Putamen (tissue), 1 donor: ENCODE measurements at places on chromosomes 5 and 9.

GRCh38 chr5:2634399-2635176 lies 116.9 kb downstream of the IRX2 start:
- DNase-seq = no peak

DNA sequence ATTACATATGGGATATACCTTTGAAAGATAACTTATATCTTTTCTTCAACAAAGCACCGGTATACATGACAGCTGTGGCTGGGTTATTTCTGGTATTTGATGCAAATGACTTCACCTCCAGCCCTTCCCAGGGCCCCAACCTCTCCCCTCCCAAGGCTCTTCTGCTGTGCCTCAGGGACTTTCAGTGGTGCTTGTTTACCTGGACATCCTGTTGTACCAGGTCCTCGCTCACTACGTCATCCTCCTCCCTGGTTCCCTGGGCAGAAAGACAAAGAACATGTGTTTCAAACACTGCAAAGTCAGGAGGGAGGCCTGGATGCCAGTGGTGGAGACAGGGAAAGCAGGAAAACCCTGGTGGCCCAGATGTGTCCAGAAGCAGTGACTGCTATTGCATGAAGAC lies 23.4 kb downstream of the ANXA6 start:
- no peak for DNase-seq

GRCh38 chr5:60161340-60161934 lies 267.9 kb upstream of the PDE4D start:
- DNase-seq = no peak

- DNase-seq = no peak
Observed at GRCh38 chr5:109803854-109804253, 114.1 kb downstream of the MAN2A1 start.

- peak; percentile 2 for DNase-seq
Observed at GRCh38 chr5:63211448-63212132, 633.0 kb downstream of the LRRC70 start.

- DNase-seq = no peak
Observed at GRCh38 chr5:73018892-73019291, 63.1 kb downstream of the FCHO2 start.

DNA sequence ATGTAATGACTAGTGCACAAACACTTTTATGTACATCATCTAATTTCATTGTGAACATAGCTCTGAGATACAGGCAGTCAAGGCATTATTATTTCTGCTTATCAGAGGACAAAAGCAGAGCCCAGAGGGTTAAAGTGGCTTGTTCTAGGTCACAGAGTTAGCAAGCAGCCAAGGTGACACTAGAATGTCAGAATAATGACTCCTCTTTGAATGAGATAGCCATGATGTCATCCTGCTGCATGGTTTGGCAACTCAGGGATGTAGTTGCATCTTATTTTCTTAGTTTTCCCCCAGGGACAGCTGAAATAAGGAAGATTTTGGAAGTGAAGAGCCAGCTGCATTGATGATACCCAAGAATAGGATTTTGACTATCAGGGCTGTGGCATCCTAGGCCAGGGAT lies 54.4 kb downstream of the KCNV2 start:
- DNase-seq = no peak

GRCh38 chr9:14471041-14471440 lies 157.1 kb upstream of the NFIB start:
- no peak for DNase-seq

DNA sequence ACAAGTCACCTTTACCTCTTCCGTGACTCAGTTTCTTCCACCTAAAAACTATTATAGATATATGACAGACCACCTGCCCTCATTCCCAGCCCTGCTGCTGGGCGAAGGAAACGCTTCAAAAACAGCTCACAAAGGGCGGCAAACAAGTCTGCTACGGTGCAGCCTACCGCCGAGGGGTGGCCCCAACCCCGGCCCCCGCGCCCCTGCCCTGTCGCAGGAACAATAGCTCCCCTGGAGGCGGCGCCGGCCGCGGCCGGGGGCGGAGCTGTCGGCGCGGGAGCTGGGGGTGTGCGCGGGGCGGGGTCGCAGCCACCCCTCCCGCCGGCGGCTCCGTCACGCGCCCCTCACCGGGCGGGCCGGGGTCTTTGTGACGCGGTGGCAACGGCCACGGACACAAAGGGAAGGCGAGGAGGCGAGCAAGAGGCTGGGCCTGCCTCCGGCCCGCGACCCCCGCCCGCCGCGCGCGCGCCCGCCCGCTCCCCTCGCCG lies at the start of gene TMEFF1:
TMEFF1 (plus strand) TSS at position 362 of the 488 bp plus-strand sequence. CDS start 396 bp downstream, outside the sequence.
- peak; percentile 84 for DNase-seq

- DNase-seq = no peak
Observed at GRCh38 chr5:90810211-90810610, 251.6 kb downstream of the ADGRV1 start.
